ENCODE measurements at places on chromosomes 11 and 22. TPM values are rescaled to one million over a fixed set of nuclear protein-coding genes. Genes with fewer than 3 reads are reported as not detected.

NOX4 gene
- total RNA-seq = not detected

GNAZ gene
- 3.2 TPM for total RNA-seq

SHANK2 gene
- 8.0 TPM for total RNA-seq

RASL10A gene
- total RNA-seq = 0.42 TPM

FGF3 gene
- total RNA-seq = not detected

PSMA1 gene
- total RNA-seq = 195 TPM

FXYD2 gene
- total RNA-seq = 19.3 TPM

NNMT gene
- 244 TPM for total RNA-seq

OR51B6 gene
- not detected for total RNA-seq

TMEM191C gene
- 0.98 TPM for total RNA-seq

NCR3LG1 gene
- 1.7 TPM for total RNA-seq

MN1 gene
- total RNA-seq = 4.0 TPM

PATE4 gene
- total RNA-seq = not detected

TYR gene
- not detected for total RNA-seq

VPREB1 gene
- not detected for total RNA-seq

SLC5A1 gene
- not detected for total RNA-seq

KCNJ4 gene
- total RNA-seq = 0.22 TPM

PLAAT4 gene
- total RNA-seq = 2.2 TPM

NTM gene
- not detected for total RNA-seq

RAG1 gene
- total RNA-seq = 0.64 TPM

MUC6 gene
- total RNA-seq = not detected
